ENCODE measurements at places on chromosomes 2 and 18.

GRCh38 chr2:156189584-156189983 is 142.9 kb downstream of the NR4A2 start:
- DNase-seq: no peak

GRCh38 chr2:8646731-8647461 is 35.0 kb upstream of the ID2 start:
- no peak for DNase-seq

DNA sequence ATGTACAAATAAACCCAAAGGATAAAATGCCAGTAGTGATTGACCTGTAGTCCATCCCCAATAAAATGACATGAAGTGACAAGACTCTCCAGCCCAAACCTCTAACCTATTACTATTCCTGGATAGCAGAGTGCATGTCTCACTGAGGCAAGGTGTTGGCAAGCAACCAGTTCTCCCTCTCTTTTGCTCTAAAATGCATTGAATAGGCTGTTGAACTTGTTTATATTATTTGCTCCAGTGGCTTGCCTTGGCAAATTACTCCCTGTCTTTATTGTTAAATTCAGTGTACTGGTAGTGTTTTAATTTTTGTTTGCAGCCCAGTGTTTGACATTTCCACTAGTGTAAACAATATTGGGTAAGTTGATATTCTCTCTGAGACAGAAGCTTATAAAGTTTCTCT is 70.5 kb downstream of the CSRNP3 start:
- no peak for DNase-seq

DNA sequence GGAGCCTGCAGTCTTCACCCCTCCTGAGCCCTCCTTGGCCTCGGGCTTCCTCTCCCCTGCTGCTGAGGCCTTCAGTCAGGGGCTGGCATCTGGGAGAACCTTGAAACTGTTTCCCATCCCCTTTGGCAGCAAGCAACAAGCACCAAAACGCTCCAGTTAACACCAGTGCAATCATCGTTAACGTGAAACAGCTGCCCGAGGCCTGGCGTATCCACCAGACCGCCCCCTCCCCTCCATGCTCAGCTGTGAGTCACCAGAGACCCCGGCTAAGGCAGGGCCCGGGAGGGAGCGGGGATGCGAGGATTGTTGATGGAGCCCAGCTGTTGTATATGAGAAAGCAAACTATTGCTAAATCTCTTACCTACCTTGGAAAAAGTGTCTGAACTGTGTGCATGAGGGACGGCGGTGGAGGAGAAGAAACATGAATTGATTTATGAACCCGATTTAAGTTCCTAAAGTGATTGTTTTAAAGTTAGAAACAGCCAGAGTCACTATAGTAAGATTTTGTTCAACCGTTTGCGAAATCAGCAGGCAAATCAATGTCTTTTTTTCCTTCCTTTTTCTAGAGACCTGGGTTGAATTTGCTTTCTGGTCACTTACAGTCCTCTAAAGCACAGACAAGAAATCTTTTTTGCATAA is 5.2 kb downstream of the ZFP36L2 start:
- DNase-seq: peak; percentile 98

DNA sequence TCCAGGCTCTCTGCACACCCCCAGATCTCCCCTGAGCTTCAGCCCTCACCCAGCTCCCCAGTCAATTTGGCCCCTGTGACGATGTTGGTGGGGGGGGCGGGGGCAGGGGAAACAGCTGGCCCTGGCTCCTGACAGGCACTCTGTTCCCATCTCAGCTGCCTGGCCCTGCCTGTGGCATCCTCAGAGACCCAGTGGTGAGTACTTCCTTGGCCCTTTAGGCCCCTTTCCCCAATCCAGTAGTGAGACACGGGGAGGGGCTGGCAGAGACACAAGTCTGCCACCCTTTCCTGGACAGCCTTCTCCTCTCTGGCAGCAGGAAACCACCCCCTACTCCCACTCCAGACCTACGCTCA is 19.3 kb upstream of the C1QL2 start:
- no peak for DNase-seq

DNA sequence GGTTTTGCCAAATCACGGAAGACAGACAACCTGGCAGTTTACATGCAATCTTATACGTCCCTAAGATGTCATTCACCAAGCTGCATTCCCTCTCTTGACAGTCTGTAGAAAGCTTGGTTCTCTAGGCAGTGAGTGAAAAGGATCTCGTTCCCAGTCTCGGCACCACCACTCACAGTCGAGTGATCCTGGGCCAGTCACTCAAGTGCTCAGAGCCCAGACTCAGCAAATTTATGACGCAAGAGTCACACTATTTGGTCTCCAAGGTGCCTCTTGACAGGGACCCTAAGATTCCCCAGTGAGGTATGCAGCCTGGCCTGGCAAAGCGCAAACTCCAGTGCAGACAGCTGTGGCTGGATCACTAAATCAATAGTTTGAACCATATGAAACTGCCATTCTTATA is 77.9 kb downstream of the EIPR1 start:
- no peak for DNase-seq

GRCh38 chr18:44543387-44543786 is 137.3 kb upstream of the SETBP1 start:
- no peak for DNase-seq

Measured in fibroblast of villous mesenchyme (primary cell).